ENCODE measurements at places on chromosomes 2 and 18.

DNA sequence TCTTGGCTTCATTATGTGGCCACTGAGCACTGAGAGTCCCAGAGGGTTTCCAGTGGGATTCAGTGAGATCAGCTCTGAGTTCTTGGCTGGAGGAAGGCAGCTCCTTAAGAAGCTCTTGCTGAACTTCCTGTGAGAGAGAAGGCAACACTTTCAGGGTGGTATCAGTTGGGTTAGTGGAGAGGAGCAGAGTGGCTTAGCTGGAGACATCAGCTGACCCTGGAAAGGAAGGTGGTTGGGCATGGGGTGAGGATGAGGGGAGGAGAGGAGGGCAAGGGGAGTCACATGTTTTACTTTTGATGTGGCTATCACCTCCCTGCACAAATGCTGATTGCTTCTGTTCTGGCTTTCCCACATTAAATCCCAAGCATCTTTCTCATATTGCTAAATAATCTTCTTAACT lies 95.1 kb downstream of the ACOXL start:
- no peak for DNase-seq

GRCh38 chr2:221676566-221677172 lies 104.6 kb upstream of the EPHA4 start:
- no peak for DNase-seq

DNA sequence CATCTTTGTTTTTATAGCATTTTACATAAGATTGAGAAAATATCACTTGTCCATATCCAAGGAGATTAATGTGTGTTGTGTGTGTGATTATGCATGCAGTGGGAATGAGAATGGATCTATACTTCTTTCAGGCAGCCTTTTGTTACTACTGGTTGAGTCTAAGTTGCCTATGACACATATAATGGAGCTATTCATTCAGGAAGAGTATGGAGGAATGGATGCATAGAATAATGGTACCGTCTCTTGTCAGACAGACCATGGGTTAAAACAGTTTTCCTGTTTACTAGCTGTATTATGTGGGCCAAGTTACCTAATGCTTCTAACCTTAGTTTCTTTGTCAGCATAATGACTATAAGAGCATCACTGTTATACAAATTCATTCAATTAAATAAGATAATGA lies 155.4 kb upstream of the KYNU start:
- DNase-seq: no peak

DNA sequence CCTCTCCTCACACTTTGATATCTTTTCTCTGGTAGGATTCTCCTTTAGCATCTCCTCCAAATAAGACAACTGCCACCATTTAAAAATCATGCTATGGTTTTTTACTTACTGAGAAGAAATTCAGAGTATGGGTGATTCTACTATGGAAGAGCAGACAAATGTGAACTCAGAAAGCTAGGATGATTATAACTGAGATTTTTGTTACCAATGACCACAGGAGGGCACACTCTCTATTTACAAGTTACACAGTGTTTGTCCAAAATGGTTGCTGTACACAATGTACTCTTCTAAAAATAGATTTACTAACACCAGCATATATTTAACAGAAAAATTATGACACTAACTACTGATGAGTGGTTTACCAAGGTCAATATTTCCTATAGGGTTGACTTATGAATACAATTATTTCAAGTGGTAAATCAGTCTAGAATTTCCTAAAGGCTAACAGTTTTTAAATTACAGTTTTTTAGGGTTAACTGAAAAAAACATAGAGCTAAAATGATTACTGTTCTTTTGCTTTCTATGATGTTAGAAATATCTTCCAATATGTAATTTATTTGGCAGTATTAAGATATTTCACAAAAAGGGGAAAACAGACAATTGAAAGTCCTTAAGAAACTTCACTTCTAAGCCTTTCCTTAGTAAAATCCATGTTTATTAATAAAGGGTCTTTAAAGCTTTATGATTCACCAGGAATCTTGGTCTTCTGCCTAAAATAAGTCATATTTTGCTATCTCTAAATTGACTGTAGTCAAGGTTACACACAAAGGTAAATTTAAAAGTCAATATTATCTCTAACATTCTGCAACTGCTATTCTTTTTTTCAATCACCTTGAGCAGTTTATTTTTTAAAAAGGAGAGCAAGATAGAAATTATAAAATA lies 57.2 kb downstream of the MAP4K3 start:
- DNase-seq: peak; percentile 83

- DNase-seq: no peak
These were observed 112.0 kb upstream of the CTDP1 start for GRCh38 chr18:79567481-79568147.

GRCh38 chr2:138718405-138718804 lies 61.8 kb downstream of the NXPH2 start:
- DNase-seq: no peak

- DNase-seq: no peak
These were observed 105.9 kb downstream of the HIBCH start for GRCh38 chr2:190213441-190214335.

- DNase-seq: no peak
These were observed 16.0 kb upstream of the TNP1 start for GRCh38 chr2:216875862-216876261.

DNA sequence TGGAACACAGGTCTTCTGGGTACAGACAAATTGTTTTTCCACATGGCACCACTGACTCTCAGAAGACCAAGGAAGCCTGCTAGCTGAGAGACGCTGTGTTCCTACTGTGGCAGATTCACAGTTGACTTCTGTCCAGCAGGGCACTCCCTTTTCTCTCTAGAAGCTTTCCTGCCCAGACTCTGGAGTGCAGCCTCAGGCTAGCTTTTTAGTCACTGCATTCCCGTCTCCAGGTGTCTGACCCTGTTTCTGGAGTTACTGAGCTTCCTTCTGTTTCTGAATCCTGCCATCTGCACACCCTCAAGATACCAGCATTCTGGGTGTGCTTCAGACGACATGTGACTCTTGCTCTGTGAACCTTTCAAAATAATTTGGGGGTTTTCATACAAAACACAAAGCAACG lies 125.1 kb downstream of the TMEM200C start:
- DNase-seq: no peak

GRCh38 chr18:12391487-12392165 lies 14.6 kb upstream of the AFG3L2 start:
- peak; percentile 89 for DNase-seq

DNA sequence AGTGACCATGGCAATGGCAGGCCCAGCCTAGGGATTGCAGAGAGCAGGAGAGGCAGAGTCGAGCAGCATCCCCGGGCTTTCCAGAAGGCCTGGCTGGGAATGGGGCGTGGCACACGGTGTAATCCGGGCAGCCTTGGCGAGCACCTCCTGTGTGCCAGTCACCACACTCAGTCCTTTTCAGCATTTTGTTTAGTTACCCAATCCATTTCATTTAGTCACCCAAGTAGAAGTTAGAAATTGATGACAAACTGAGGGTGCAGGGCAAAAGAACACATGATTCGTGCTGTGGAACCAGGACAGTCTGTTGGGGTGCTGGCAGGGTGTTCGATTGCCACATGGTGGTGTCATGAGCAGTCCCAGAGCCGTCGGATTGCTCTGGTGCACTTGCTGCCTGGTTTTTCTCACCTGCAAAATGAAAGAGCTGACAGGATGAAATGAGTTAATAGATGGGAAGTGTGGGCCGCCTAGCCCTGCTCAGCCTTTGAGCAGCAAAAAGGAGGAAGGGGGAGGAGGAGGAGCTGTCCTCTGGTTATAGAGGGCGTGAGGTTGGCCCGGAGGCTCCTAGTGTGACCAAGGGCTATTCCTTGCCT lies 299.4 kb downstream of the AGAP1 start:
- DNase-seq: peak; percentile 22

DNA sequence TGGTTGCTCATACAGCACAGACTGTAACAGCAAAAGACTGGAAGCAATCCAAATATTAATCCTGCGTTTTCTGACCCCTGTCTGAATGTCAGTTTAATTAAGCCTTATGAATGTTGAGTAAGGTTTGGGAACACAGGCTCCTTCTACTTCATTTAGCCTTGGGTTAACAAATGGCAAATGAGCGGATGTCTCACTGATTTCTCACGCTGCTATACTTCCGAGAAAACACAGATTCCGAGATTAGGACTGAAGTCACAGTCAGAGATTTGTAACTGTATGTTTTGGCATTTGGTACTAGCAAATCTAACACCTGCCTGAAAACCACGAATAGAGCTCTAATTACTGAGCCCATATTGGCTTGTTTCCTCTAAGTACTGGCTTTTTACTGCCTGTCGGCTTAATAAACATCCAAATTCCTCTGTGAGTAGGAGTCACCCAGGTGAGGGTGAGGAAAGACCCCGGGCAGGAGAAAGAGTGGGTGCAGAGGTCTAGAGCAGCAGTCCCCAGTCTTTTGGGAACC lies 10.6 kb downstream of the MC5R start:
- no peak for DNase-seq

DNA sequence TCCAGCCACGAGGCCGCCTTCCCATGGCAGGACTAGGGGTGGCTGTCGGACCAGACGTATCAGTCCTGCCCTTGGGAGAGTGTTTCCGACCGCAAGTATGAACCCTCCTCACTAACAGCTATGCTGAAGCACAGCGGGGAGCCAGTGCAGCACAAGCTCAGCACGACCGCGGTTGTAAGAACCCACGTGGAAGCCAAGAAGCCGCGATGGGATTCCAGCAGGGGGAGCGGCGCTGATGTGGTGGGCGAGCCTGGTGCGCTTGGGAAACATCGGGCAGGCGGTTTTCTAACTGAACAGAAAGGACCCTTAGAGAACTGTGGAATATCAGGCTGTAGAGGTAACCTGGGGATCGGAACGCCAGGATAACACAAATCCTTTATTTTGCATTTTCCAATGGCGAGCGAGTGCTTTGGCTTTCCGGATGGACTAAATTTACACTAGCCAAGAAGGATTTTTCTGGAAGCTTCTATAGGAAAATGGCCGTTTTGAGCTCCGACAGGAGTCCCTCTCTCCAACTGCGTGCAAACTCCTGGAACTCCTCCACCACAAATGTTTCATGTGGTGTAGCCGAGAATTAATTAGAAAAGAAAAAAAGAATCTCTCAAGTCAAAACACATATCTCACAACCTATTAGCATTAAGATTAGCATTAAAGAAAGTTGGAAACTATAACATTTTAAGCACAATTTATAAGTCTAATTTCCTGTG lies 132.0 kb upstream of the MYCN start:
- DNase-seq: no peak

- DNase-seq: no peak
These were observed 80.5 kb downstream of the GALNT14 start for GRCh38 chr2:31057691-31058090.

DNA sequence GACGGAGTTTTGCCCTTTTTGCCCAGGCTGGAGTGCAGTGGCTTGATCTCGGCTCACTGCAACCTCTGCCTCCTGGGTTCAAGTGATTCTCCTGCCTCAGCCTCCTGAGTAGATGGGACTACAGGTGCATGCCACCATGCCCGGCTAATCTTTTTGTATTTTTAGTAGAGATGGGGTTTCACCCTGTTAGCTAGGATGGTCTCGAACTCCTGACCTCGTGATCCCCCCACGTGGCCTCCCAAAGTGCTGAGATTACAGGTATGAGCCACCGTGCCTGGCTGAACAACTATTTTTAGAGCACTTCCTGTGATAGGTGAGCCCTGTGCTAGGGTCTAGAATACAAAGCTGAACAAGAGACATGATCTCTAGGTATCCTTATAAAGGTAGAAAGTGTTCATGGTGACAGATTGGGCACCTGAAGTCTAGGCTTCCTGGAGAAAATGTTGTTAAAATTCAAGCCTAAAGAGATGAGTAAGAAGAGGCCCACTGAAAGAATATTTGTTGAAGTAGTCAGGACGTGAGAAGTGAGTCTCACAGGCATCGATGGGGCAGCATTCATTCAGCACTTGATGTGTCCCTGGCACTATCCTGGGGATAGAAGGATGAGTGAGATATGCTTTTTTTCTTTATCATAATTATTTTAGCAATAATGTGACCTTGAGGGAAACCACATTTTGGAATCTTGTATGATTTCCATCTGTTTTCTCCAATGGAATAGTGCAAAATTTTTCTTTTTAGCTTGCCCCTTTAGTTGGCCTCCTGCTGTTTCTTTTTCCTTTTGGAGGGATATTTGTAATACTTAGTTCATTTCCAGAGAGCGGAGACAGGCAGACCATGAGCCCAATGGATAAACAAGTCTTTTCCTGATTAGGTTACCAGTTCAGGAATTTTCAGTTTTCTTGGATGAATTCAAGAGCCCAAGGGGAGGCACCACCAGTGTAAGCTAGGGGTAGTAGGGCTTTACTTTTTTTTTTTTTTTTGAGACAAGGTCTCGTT lies 5.1 kb downstream of the ZNF236 start:
- no peak for DNase-seq

GRCh38 chr18:77866351-77866750 lies 616.7 kb downstream of the GALR1 start:
- DNase-seq: no peak

GRCh38 chr2:207871911-207872310 lies 102.2 kb upstream of the FZD5 start:
- DNase-seq: no peak

DNA sequence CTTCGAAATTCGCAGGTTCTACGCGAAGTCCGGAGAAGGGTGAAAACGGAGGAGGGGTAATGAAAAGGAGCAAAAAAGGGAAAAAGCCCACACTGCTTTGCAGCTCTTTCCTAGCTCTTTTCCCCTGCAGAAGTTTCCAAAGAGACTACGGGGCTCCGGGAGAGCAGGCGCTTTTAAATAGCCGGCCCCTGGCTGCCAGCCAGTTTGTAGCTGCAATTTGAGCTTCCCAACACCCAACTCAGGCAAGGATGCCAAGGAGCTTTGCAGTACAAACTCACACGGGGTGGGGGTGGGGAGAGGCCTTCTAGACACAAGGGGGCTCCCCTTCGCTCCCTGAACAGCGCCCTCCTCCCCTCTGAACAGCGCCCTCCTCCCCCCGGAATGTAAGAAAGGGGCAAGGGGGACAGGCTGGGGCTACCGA lies at the start of gene IGFBP5:
Gene IGFBP5, minus strand, starts transcription at position 149 of the 421 bp plus-strand sequence. CDS start 774 bp downstream, outside the sequence.
- peak; percentile 75 for DNase-seq

DNA sequence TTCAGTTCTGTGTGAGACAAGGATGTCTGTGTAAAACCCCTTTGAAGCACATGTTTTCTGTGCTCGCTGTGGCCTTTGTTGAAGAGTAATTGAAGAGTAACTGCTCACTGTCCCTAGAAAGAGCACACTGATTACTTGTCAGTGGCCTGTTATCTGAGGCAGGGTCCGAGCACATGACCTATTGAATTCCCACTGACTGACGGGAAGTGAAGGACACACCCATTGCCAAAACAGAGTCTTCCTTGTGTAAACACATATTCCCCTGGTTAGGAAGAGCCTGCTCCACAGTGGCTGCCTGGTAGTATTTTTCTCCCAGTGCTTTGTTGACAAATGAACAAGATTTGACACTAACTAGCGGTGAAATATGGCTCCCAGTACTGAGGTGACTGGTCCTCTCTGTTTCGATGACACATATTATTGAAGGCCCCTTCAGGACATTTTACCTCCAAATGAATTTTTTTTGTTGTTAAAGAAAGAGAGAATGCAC lies 148.5 kb upstream of the GYPC start:
- DNase-seq: no peak

GRCh38 chr2:158718196-158718585 lies 76.9 kb upstream of the DAPL1 start:
- no peak for DNase-seq

DNA sequence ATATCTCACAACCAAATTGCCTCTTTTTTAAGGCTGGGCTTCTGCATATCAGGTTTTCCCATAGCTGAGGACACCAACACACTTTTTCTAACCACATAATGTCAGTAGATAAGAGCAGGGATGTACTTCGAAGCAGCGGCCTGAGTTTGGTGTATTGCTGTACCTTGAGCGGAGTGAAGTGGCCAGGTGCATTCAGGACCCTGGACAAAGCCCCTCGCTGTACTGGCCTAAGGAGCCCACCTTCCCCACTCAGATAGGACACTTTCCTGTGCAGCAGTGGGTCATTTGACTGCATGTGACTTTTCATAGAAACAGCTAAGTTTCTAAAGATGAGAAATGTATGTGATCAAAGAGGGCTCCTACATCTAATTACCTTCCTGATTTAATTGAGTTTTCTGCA lies 212.5 kb downstream of the GBX2 start:
- no peak for DNase-seq
